ENCODE measurements at places on chromosomes 3 and 15. TPM values are rescaled to one million over a fixed set of nuclear protein-coding genes. Genes with fewer than 3 reads are reported as not detected.
A peak's percentile ranks its signal among the peaks of the same experiment; 100 is the strongest.

The PIF1 gene
- 0.37 TPM for total RNA-seq

The TADA3 gene
- total RNA-seq: 44.7 TPM

The RPUSD2 gene
- total RNA-seq: 13.5 TPM

DNA sequence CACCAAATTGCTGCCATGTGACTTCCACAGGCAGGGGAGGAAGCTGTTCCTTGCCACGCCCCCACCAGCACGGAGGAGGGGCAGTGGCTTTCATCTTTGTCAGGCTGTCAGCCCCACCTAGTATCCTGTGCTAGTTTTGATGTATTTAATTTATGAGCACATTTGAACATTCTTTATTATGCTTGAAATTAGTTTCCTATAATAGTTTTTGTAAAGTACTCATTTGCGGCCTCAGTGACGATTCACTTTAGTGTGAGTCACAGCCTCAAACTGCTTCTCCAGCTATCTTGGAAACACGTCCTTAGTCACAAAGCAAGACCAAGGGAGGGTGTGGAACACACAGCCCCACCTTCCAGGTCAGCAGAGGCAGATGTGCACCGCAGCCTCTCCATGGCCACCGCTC lies 239.9 kb upstream of the ATP10A start:
- no peaks in the 10 kb centered on the region for H3K36me3 ChIP-seq
- H3K4me3 ChIP-seq: no peak overlapping the region
- DNase-seq: peak; percentile 11
- no peaks in the 10 kb centered on the region for H3K27me3 ChIP-seq

GRCh38 chr15:66714543-66714981 lies 12.5 kb downstream of the SMAD6 start:
- H3K27me3 ChIP-seq: no peaks in the 10 kb centered on the region
- no peaks in the 10 kb centered on the region for H3K4me1 ChIP-seq
- H3K36me3 ChIP-seq: no peaks in the 10 kb centered on the region
- no peak overlapping the region for H3K4me3 ChIP-seq

- H3K4me1 ChIP-seq: no peaks in the 10 kb centered on the region
- H3K36me3 ChIP-seq: no peaks in the 10 kb centered on the region
- H3K27ac ChIP-seq: no peak overlapping the region
Measured at GRCh38 chr15:80856400-80856799, 77.2 kb downstream of the CEMIP start.

- DNase-seq: no peak
- no peaks in the 10 kb centered on the region for H3K4me1 ChIP-seq
- no peaks in the 10 kb centered on the region for H3K27me3 ChIP-seq
- peak overlapping the region; percentile 15 for H3K4me3 ChIP-seq
- peaks cover 8% of the 10 kb centered on the region for H3K36me3 ChIP-seq
Measured at GRCh38 chr15:49185473-49185872, 15.4 kb downstream of the GALK2 start.

DNA sequence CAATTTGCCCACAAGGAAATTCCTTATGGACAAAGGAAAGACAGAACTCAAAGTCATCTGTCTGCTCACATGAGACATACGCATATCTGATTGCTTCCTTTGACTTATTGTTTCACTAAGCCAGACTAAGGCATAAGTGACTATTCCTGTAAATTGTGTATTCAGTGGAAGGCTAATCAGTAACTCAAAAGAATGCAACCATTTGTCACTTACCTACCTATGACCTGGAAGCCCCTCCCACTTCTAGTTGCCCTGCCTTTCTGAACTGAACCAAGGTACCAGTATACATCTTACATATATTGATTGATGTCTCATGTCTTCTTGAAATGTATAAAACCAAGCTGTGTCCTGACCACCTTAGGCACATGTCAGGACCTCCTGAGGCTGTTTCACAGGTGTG lies 53.5 kb upstream of the PROK2 start:
- no peak for DNase-seq
- H3K27ac ChIP-seq: no peak overlapping the region
- peaks cover 3% of the 10 kb centered on the region for H3K27me3 ChIP-seq
- H3K36me3 ChIP-seq: no peaks in the 10 kb centered on the region

DNA sequence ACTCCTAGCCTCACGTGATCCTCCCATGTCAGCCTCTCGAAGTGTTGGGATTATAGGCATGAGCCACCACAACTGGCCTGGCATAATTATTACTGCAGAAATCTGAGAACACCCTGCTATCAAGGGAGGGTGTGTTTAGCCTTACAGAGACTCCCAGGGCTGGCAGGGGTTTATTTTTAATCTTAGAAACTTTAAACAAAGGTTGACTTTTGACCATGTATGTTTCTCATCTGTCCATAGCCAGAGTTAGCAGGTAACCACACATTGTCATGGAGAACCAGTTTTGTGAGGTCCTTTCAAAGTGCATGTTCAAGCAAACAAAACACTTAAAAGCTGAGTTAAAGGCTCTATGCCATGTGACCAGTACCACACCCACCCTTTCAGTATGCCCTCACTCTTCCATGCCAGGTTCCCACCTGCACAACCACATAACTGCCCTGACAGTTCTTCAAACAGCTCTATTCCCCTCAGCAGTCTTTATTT lies 11.1 kb downstream of the SIAH2 start:
- H3K36me3 ChIP-seq: peaks cover 3% of the 10 kb centered on the region
- no peaks in the 10 kb centered on the region for H3K27me3 ChIP-seq

GRCh38 chr3:52532838-52533622 lies 627 bp downstream of the NT5DC2 start:
- no peak overlapping the region for H3K27ac ChIP-seq
- peaks cover 36% of the 10 kb centered on the region for H3K4me1 ChIP-seq
- no peaks in the 10 kb centered on the region for H3K27me3 ChIP-seq

- no peak for DNase-seq
- H3K27ac ChIP-seq: no peak overlapping the region
- H3K4me1 ChIP-seq: no peaks in the 10 kb centered on the region
- H3K36me3 ChIP-seq: no peaks in the 10 kb centered on the region
- no peak overlapping the region for H3K4me3 ChIP-seq
Measured at GRCh38 chr3:8253201-8253600, 248.4 kb upstream of the LMCD1 start.

DNA sequence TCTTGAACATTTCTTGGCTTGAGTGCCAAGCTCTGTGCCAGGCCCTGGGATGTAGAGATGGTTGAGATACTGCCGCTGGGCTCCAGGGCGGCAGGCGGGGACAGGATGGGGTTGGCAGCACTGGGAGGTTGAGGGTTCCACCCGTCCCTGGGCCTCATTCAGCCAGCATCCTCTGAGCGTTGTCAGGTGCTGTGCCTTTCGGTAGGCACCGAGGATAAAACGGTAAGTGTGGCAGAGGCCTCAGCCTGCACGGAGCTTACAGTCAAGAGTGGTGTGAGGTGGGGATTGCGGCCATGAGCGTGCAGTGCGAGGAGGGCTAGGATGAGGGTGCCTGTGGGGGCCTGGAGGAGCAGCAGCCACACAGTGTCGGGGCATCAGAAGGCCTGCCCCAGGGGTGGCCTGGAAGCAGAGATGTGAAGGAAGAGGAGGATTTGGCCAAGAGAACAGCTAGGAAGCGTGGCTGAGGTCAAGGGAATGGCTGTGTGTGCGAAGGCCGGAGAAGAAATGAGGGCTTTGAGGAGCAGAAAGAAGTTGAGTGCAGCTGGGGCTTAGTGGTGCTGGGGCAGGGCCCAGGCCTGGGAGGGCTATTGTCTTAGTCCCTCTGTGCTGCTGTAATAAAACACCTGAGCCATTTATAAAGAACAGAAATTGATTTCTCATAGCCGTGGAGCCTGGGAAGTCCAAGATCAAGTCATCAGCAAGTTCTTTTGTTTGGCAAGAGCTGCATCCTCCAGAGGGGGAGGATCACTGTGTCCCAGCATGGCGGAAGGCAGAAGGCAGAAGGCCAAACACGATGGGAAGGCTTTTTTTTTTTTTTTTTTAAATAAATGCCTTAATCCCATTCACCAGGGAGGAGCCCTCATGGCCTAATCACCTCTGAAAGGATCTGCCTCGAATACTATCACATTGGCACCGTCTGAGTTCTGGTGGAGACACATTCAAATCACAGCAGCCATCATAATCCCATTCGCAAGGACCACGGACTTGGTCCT lies 22.7 kb downstream of the CORO2B start:
- H3K4me1 ChIP-seq: no peaks in the 10 kb centered on the region
- H3K4me3 ChIP-seq: no peak overlapping the region

DNA sequence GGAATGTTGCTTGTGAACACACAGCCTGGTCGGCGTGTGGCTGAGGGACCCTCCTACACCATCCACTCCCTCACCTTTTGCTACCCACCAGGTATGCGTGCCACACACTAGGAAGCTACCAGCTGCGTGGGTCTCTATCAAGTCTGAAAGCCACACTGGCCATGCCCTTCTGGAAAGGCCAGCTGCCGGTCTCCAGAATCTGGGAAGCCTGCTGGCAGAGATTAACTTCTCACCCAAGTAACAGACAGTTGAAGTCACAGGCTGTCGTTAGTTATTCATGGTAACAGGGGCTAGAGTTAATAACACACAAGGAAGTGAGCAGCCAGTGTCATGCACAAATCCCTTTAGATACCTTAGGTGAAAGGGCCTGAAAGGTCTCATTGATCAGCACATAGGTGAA lies 48.1 kb downstream of the SUSD5 start:
- H3K27ac ChIP-seq: no peak overlapping the region
- H3K27me3 ChIP-seq: no peaks in the 10 kb centered on the region
- no peaks in the 10 kb centered on the region for H3K4me1 ChIP-seq
- DNase-seq: no peak
- H3K4me3 ChIP-seq: no peak overlapping the region
- H3K36me3 ChIP-seq: no peaks in the 10 kb centered on the region

DNA sequence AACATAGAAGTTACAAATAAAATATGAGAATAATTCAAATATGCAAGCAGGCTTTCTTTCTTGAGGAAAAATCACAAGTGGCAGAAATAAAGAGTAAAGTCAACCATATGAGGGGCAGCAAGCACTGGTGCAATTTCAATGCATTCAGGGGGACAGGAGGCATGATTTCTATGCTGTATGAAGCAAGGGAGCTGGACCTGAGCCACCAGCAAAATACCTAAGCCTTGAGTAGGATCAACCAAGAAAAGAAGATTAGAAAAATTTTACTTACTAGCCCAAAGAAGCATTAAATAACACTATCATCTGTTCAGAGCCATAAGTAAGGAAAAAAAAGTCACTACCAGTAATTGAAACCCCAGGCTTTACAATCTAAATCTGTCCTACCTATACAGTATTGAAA lies 6.3 kb downstream of the ADGRG7 start:
- no peak for DNase-seq
- no peaks in the 10 kb centered on the region for H3K27me3 ChIP-seq
- no peak overlapping the region for H3K4me3 ChIP-seq
- no peaks in the 10 kb centered on the region for H3K36me3 ChIP-seq
- H3K27ac ChIP-seq: no peak overlapping the region

DNA sequence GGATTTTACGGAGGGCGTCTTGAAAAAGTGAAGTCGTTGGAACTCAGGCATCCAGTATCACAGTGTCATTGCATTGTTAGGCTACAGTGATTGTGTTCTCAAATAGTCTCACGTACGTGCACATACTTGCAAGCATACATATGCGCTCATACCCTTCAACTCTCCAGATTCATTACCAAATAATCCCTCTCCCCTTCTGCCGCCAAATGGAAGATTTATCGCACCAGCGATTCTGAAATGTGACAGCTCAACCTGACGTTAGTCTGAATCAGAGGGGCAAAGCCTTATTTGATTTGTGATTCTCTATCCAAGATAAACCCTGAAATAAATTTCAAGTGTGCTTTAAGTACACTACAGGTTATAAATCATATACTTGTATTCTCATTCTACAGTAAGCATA lies 119.4 kb downstream of the GADL1 start:
- H3K4me1 ChIP-seq: no peaks in the 10 kb centered on the region
- DNase-seq: no peak
- H3K36me3 ChIP-seq: no peaks in the 10 kb centered on the region
- no peak overlapping the region for H3K4me3 ChIP-seq
- H3K27ac ChIP-seq: no peak overlapping the region

- DNase-seq: no peak
- no peaks in the 10 kb centered on the region for H3K27me3 ChIP-seq
- H3K4me3 ChIP-seq: peak overlapping the region; percentile 38
- H3K27ac ChIP-seq: peak overlapping the region; percentile 67
Measured at GRCh38 chr15:50881121-50882048, 27.1 kb upstream of the AP4E1 start.

DNA sequence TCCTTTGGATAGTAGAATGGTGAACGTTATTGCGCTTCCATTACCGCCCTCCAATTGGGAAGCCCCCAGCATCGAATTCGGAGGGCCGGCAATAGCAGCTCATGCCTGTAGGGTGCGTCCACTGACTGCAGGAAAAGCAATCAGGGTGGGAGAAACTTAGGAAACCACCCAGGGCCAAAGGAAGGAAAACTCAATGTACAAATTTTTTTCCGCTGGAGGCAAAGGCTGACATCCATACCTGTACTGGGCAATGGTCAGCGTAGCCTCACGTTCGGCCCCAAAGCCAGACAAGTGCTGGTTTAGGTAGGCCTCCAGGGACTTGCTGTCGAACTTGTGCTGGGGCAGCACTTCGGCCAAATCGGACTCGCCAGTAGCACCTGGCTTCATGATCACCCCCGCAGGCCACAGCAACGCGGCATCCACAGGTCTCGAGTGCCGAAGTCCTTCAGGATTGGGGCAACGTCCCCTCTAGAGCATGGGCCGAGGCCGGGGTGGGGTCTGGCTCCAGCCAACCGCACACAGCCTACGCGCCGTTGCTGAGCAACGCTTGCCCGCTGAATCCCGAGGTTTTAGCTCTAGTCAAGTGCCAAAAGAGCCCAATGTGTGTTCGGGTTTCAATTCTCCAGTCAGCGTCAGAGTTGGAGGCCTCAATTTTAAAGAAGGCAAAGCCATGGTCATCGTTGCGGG lies at the start of gene ACAD11:
ACAD11 (minus strand) TSS at position 445 of the 687 bp plus-strand sequence; CDS start at position 387, 58 bp downstream.
- no peaks in the 10 kb centered on the region for H3K27me3 ChIP-seq
- peak within 1 kb of the TSS; percentile 96 for H3K4me3 ChIP-seq
- H3K27ac ChIP-seq: peak within 1 kb of the TSS; percentile 71
- H3K36me3 ChIP-seq: no peaks in the 10 kb centered on the region
- peak; percentile 50 for DNase-seq

GRCh38 chr3:126777366-126777765 lies 73.3 kb downstream of the CHCHD6 start:
- no peak overlapping the region for H3K27ac ChIP-seq
- DNase-seq: no peak
- H3K4me3 ChIP-seq: no peak overlapping the region
- no peaks in the 10 kb centered on the region for H3K27me3 ChIP-seq

Measured in CD4-positive, CD25-positive, alpha-beta regulatory T cell (primary cell).